Activated gamma-delta T cell treated with Interleukin-2 at 50 U/mL for 16 hours (primary cell): ENCODE measurements at places on chromosomes 12 and 14.
A peak's percentile ranks its signal among the peaks of the same experiment; 100 is the strongest.

GRCh38 chr12:120229071-120229486 lies 28.2 kb upstream of the RPLP0 start:
- DNase-seq: no peak

- no peak for DNase-seq
These were observed 282.3 kb downstream of the CACNA1C start for GRCh38 chr12:2335109-2335508.

DNA sequence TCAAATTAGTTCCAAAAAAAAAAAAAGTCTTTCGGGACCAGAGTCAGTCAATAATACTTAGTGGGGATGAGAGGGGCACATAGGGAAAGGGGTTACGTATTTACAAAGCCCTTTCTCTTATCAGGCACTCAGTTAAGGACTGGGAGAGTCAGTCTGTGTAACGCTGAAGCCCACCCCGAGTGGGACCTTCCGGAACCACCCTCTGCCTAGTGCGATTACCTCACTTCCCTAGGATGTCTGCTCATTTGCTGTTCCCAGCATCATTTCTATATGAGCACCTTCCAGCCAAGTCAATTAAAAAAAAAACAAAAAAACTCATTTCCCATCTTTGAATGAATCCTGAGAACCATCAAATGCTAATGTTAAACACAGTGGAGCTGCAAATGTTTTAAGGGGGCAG lies 76.9 kb downstream of the BMP4 start:
- no peak for DNase-seq

DNA sequence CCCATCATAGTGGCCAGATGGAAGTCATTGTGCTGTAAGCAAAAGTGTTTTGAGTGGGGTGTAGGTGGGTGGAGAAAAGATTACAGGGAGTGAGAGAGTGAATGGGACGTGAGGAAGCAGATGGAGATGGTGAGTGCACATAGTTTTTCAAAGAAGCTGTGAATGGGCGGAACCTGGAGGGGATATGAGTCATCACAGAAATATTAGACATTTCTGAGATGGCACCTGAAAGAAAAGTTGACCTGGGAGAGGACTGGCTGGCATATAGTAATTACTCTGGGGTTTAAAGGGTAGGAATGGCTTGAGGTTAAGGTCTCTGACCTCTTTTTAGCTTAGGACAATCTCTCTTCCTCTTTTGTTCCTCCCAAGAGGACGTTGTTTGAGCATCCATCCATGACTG lies 50.5 kb downstream of the ANO4 start:
- DNase-seq: no peak

GRCh38 chr12:106020736-106021135 lies 118.0 kb downstream of the NUAK1 start:
- DNase-seq: no peak

DNA sequence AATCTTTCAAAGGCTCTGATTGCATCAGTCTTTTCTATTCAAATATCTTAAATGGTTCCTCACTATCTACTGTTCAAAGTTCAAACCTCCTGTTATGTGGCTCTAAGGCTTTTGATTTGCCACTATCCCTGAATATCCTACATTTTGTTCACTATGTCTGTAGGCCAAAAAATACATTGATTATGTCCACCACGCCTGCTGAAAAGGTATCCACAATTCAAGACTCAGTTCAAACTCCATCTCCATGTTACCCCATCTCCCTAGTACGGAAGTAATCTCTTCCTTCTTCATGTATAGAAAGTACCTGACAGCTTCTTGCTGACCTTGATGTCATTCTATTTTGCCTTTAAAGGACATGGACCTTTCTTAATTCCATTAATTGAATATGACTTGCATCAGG lies 24.8 kb downstream of the TAOK3 start:
- no peak for DNase-seq

DNA sequence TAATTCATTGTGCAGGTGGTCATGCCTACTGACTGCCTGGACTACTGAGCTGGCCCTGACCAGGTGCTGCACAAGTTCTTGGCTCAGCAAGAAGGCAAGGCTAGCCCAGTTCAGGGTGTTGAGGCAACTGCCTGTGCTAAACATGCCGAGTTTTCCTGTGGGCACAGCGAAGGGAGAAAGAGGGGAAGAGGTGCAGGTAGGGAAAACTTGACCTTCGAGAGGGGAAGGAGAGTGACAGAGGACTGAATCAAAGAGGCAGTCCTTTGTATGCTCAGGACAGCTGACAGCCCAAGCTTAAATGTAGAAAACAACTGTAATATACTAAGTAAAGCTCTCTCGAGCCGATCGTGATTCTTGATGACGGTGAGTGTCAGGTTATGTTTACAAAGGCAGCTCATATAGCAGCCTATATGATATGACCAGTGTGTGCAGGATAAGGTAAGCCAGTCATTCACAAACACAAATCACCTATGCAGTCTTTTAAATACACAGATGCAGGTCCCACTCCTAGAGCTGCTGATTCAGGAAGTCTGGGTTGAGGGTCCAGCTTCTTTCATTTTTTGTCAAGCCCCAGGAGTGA lies 2.6 kb downstream of the IRAK3 start:
- DNase-seq: no peak

GRCh38 chr14:52596320-52596719 lies 43.7 kb downstream of the GPR137C start:
- no peak for DNase-seq

- DNase-seq: no peak
These were observed 3.3 kb upstream of the ATG101 start for GRCh38 chr12:52066346-52067080.

DNA sequence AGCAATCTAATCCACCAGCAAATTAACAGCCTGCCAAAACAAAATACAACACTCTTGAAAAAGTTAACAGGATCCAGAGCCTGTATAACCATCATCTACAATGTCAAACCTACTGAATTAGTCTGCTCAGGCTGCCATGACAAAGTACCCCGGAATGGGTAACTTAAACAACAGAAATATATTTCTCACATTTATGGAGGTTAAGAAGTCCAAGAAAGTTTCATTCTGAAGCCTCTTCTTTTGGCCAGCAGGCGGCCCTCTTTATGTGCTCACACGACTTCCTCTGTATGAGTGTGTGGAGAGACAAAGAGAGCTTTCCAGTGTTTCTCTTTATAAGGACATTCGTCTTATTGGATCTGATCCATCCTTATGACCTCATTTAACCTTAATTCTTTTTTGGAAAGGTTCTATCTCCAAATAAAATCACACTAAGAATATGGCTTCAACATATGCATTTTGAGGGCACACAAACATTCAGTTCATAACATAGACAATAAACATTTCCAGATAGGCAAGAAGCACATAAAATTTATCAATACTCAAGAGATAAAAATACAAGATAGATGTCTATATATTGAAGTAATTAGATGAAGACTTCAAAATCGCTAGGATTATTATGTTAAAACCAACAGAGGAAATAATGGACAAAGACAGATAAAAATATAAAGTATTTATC lies 5.9 kb upstream of the RERG start:
- DNase-seq: no peak

DNA sequence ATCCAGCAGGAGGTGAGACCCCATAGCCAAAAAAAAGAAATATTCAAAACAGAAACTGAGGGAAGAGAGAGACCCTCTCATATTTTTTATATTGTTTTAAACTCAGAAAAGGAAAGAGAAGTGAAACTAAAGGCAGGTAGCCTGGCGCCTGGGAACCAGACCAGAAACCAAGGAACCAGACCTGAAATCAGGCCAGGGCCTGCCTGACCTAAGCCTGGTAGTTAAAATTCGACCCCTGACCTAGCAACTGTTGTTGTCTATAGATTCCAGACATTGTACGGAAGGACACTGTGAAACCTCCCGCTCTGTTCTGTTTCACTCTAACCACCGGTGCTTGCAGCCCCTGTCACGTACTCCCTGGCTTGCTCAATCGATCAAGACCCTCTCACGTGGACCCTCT lies 38.5 kb upstream of the CD163 start:
- no peak for DNase-seq

DNA sequence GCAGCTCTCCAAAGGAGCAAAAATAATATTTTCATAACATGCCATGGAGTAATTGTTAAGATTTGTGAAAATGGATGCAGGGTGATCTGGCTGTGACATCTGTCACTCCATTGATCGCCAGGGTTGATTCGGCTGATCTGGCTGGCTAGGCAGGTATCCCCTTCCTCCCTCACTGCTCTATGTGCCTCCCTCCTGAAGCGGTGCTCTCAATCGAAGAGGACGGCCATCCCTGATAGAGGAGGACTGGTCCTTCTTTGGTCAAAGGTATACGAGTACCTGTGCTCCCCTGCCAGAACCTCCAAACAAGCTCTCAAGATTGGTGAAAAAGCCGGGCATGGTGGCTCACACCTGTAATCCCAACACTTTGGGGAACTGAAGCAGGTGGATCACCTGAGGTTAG lies 47.9 kb downstream of the VCPKMT start:
- no peak for DNase-seq

DNA sequence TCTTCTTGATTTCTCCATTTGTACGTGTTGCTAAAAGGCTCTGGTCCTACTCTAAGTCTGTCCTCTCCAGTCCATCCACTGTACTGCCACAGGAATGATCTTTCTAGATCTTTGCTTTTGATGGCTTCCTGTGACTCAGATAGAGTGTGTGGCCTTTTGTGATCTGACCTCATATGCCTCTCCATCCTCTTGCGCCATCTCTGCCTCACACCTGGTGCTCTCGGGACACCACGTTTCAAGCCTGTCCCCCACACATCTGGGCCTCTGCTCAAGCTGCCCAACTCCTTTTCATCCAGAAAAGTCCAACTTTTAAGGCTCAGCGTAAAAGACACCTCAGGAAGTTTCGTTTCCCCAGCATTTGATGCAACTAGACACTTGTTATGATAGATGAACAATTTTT lies 39.0 kb downstream of the DCAF4 start:
- DNase-seq: no peak

DNA sequence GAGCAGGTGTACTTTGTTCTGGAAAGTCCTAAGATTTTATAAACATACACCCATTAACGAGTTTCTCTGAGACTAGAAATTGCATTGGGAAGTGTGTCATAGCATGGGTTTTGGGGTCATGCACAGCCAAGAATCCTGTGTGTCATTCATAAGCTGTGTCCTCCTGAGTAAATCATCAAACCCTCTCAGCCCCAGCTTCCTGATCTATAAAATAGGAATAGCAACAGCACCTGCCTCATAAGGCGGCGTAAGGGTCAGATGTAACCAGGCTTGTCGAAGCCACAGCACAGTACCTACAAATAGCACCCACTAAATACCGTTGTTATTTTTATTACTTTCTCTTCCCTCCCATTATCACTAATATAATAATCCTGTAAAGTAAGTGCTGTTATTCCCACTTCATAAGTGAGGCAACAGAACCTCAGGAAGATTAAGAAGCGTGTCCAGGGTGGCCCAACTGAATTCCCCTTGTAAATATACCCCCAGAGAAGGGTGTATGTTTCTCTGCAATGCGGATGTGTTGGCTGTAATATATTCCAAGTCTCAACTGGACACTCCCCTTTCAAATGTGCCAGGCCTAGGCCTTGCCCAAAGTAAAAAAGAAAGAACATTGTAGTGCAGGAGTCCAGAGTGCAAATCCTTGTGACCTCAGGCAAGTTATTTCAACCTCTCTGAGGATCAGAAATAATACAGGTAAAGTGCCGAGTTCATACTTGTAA lies 188.3 kb upstream of the BCL2L14 start:
- no peak for DNase-seq

DNA sequence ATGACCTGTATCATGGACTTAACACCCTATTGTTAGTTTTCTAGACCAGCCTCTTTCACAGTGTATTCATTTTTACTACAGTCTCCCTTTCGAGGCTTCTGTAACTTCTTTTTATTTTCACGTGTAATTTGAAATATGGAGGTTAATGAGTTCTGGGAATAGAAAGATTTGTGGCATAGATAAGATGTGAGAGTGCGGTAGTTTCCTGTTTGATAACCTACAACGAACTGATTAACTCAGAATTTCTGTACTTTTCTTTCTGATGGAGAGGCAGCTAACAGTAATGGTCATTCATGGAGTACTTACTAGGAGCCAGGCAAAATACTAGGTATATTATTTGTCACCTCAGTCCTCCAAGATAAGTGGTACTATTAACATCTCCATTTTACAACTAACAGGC lies 21.2 kb downstream of the POLR3B start:
- DNase-seq: no peak

- no peak for DNase-seq
These were observed 179.6 kb upstream of the DIO2 start for GRCh38 chr14:80390906-80391305.

DNA sequence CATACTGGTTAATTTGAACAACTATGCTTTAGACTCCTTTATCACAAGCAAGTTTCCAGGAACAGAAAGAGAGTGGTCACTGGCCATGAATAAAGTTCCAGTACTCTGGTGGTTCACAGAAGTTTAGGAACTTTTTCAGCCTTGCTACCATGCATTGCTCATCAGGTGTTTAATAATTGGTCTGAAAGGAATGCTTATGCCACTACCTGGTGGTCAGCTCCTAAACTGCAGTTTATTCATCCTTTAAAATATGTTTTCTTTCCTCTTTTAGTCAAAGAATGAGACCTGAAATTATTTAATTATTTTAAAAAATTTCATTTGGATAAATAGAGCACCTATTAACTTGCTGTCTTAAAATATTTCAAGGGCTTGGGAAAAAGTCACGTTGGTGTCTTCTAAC lies 260.1 kb upstream of the OR4E1 start:
- DNase-seq: no peak

- no peak for DNase-seq
These were observed 366.3 kb downstream of the TMTC2 start for GRCh38 chr12:83052890-83053541.

GRCh38 chr12:81668475-81668874 lies 90.7 kb downstream of the PPFIA2 start:
- DNase-seq: no peak

DNA sequence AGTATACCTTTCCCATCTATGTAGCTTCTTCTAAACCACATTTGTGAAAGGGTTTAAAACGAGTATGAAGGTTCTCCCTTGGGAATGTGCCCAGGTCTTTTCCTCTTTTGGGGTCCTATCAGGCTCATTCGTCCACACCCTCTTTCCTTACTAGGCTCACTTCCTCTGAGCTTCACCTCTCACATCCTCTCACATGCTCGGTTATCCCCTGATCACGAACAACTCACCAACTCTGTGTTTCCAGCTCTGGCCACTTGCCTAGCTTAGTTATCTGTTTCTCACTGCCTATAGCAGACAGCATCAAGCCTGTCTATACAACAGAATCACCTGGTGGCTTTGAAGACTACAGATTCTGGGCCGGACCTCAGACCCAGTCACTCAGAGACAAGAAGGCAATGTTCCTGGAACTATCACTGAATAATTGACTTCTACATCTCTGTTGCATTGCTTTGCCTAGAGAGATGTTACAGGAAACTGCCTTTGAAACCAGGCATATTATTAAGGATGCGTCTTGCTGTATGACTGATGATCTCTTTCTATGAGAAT lies 158.2 kb downstream of the FOXN3 start:
- DNase-seq: no peak

GRCh38 chr14:77208291-77208978 lies 26.8 kb downstream of the TMEM63C start:
- peak; percentile 53 for DNase-seq
